Bronchus fibroblast of lung (primary cell): ENCODE measurements at places on chromosomes 6 and 20. TPM values are rescaled to one million over a fixed set of nuclear protein-coding genes. Genes with fewer than 3 reads are reported as not detected.

OR12D3 gene
- total RNA-seq, result not detected in 2 replicates

SNPH gene
- total RNA-seq, result 6.4 and 6.7 TPM in 2 replicates

DYNLT2 gene
- 1.0 TPM in 2 replicates for total RNA-seq

L3MBTL1 gene
- total RNA-seq, result 2.4 and 4.5 TPM in 2 replicates

PCSK2 gene
- total RNA-seq, result not detected in 2 replicates

HS3ST5 gene
- not detected in 2 replicates for total RNA-seq

SRMS gene
- not detected in 2 replicates for total RNA-seq

TCP11 gene
- 0.15 and 0.50 TPM in 2 replicates for total RNA-seq

COL9A1 gene
- not detected in 2 replicates for total RNA-seq

IMPG1 gene
- 0.30 TPM in 1 of 2 replicates, not detected in the other for total RNA-seq
